ENCODE measurements at places on chromosomes 2 and 18. TPM values are rescaled to one million over a fixed set of nuclear protein-coding genes. Genes with fewer than 3 reads are reported as not detected.

GRCh38 chr2:83689402-83689801, 769.7 kb downstream of the SUCLG1 start:
- H3K27ac ChIP-seq, result no peak overlapping the region
- H3K4me1 ChIP-seq, result no peaks in the 10 kb centered on the region
- no peaks in the 10 kb centered on the region for H3K36me3 ChIP-seq
- no peak overlapping the region for H3K4me3 ChIP-seq
- H3K27me3 ChIP-seq, result no peaks in the 10 kb centered on the region

GRCh38 chr2:9329497-9329896, 93.8 kb downstream of the ITGB1BP1 start:
- DNase-seq, result no peak
- H3K27ac ChIP-seq, result no peak overlapping the region
- H3K4me3 ChIP-seq, result no peak overlapping the region
- peaks cover 6% of the 10 kb centered on the region for H3K36me3 ChIP-seq
- H3K4me1 ChIP-seq, result peaks cover 17% of the 10 kb centered on the region

DNA sequence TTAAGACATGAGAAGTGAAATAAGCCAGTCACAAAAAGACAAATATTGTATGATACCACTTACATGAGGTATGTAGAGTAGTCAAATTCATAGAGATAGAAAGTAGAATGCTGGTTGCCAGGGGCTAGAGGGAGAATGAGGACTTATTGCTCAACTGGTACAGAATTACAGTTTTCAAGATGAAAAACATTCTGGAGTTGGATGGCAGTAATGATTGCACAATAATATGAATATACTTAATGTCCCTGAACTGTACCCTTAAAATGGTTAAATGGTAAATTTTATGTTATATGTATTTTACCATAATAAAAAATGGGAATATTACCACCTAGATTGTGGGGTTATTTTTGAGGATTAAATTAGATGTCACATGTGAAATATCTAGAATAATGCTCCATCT, 341.2 kb downstream of the CLIP4 start:
- H3K36me3 ChIP-seq, result no peaks in the 10 kb centered on the region
- DNase-seq, result no peak
- H3K4me3 ChIP-seq, result no peak overlapping the region
- no peak overlapping the region for H3K27ac ChIP-seq
- peaks cover 7% of the 10 kb centered on the region for H3K4me1 ChIP-seq

- no peaks in the 10 kb centered on the region for H3K36me3 ChIP-seq
- no peak overlapping the region for H3K27ac ChIP-seq
- H3K4me1 ChIP-seq, result no peaks in the 10 kb centered on the region
- no peak overlapping the region for H3K4me3 ChIP-seq
- peaks cover 1% of the 10 kb centered on the region for H3K27me3 ChIP-seq
Measured at GRCh38 chr2:1518867-1519530, 105.7 kb downstream of the TPO start.

GRCh38 chr18:28855524-28855923, 678.6 kb upstream of the CDH2 start:
- no peak for DNase-seq
- no peak overlapping the region for H3K4me3 ChIP-seq
- no peaks in the 10 kb centered on the region for H3K36me3 ChIP-seq
- peaks cover 4% of the 10 kb centered on the region for H3K27me3 ChIP-seq
- H3K27ac ChIP-seq, result no peak overlapping the region
- no peaks in the 10 kb centered on the region for H3K4me1 ChIP-seq

DNA sequence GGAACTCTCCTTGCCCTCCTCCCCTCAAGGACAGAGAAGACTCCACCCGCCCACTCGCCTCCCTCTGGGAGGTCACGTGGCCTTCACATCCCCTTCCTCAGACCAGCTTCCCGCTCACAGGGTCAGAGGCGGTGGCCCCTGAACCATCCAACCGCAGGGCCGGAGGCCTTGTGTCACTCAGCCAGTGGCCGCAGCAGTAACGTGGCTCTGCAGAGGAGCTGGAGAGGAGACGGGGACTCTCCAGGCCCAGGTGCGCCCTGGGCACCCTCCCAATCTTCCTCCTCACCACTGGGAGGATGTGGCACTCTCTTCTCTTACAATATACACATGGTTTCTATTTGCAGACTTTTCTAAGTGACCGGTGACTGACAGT, 161.7 kb downstream of the TWIST2 start:
- H3K4me3 ChIP-seq, result no peak overlapping the region
- H3K4me1 ChIP-seq, result no peaks in the 10 kb centered on the region
- no peak for DNase-seq

DNA sequence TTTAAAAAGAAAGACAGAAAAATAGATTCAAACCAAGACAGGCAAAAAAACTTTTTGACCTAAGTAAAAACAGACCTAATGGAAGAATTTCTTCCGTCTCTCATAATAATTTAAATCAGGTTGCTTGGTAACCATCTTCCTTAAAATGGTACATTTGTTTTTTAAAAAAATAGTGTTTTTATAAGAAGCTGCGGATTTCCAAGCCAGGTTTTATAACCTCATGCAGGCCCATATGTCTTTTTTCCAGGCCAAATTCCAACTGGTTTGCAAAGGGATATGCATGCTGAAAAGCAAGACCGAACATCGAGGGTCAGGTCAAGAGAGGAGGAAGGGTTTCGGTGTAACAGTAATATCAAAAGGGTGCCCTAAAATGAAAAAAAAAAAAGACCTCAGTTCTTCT, 172.9 kb downstream of the MAIP1 start:
- H3K36me3 ChIP-seq, result no peaks in the 10 kb centered on the region
- no peak overlapping the region for H3K4me3 ChIP-seq
- H3K27me3 ChIP-seq, result no peaks in the 10 kb centered on the region
- no peak overlapping the region for H3K27ac ChIP-seq
- no peak for DNase-seq

DNA sequence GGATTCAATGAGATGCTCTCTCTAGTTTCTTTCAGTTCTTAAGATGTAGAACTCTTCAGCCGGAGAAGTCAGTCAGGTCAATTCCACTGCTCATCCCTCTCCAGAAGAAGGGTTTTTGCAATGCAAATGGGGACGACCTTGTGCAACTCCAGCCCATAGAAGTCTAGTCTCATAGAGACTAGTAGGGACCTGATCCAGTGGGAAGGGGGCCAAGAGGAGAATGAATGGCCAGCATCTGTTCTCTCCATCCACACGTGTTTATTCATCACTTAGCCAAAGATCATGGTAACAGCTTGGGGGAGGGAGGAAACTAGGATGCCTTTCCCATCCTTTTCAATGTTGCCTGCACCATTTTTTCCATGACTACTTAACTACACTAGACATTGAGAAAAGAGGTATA, 120.2 kb downstream of the LAMA3 start:
- no peaks in the 10 kb centered on the region for H3K4me1 ChIP-seq

GRCh38 chr18:24809173-24809950, 348.9 kb downstream of the HRH4 start:
- no peaks in the 10 kb centered on the region for H3K4me1 ChIP-seq
- H3K27me3 ChIP-seq, result no peaks in the 10 kb centered on the region
- no peaks in the 10 kb centered on the region for H3K36me3 ChIP-seq
- H3K27ac ChIP-seq, result no peak overlapping the region
- no peak overlapping the region for H3K4me3 ChIP-seq
- no peak for DNase-seq

GRCh38 chr2:144239306-144239705, 280.6 kb downstream of the ZEB2 start:
- no peak overlapping the region for H3K27ac ChIP-seq
- H3K27me3 ChIP-seq, result no peaks in the 10 kb centered on the region
- H3K4me3 ChIP-seq, result no peak overlapping the region
- H3K4me1 ChIP-seq, result no peaks in the 10 kb centered on the region

DNA sequence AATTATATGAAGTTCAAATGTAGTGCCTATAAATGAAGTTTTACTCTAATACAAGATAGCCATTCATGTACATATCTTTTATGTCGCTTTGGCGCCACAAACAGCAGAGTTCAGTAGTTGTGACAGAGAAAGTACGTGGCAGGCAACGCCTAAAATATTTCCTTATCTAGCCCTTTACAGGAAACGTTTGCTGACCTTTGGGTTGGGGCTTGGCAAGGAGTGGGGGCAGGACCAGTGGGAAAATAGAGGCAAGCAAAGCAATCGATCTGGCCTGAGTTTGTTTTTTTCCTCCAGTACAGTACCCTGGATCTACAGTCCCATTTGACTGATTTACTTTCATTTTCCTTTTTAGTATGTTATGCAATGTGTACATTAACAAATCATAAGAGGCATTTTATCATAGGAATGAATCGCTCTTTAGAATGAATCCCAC, 13.1 kb downstream of the CCDC68 start:
- DNase-seq, result no peak
- peaks cover 14% of the 10 kb centered on the region for H3K4me1 ChIP-seq
- H3K36me3 ChIP-seq, result no peaks in the 10 kb centered on the region
- H3K27me3 ChIP-seq, result no peaks in the 10 kb centered on the region
- H3K4me3 ChIP-seq, result no peak overlapping the region

DNA sequence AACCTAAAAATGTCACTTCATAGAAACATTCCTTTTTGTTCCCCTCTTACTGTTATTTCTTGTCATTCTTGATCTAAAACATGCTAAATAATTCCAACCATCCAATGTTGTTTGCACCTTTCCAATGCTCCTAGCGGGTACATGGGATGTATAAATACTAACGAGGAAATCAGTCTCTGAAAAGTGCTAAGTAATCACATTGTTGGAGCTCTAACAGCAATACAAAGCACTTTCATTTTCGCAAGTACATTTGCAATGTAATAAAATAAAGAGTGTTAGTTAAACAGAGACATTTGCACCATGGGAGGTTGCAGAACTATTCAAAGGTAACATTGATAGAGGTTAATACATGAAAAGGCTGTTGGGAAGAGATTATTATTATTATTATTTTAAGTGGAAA, 286.2 kb upstream of the ACVR2A start:
- H3K4me3 ChIP-seq, result no peak overlapping the region
- no peaks in the 10 kb centered on the region for H3K36me3 ChIP-seq
- H3K4me1 ChIP-seq, result no peaks in the 10 kb centered on the region
- no peaks in the 10 kb centered on the region for H3K27me3 ChIP-seq
- H3K27ac ChIP-seq, result no peak overlapping the region
- DNase-seq, result no peak

Gene SERPINB5
- not detected for total RNA-seq

Gene ANKRD30BL
- total RNA-seq, result not detected

Gene HMSD
- 0.53 TPM for total RNA-seq

Gene RASGRP3
- total RNA-seq, result 11.6 TPM

All from SJSA1 (cell line).